Neural crest cell (in vitro differentiated cells): ENCODE measurements at places on chromosomes 2 and 18.
A peak's percentile ranks its signal among the peaks of the same experiment; 100 is the strongest.

- DNase-seq: peak; percentile 61
Measured at GRCh38 chr2:231297108-231297908, 98.2 kb upstream of the B3GNT7 start.

DNA sequence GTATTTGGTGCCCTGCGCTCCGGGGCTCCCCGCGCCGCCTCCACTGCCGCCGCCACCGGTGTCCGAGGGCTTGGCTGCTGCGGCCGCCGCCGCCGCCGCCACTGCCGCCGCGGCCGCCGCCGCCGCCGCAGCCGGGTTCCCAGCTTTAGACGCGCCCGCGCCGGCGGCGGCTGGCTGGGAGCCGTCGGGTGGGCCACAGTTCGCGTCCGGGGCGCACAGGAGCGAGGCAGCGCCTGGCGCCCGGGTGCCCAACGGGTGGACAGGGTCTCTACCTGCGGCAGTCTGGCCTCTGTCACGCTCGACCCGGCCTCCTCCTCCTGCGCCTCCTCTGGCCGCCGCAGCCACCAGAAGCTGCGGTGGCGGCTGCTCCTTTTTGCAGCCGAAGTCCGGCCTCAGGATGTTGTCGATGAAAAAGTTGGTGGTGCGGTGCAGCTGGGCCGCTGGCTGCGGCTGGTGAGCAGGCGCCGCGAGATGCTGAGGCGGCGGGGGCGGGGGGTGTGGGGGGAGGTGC, 951 bp downstream of the EN1 start:
- DNase-seq: no peak

GRCh38 chr18:9290156-9290555, 44.4 kb upstream of the TWSG1 start:
- DNase-seq: no peak

DNA sequence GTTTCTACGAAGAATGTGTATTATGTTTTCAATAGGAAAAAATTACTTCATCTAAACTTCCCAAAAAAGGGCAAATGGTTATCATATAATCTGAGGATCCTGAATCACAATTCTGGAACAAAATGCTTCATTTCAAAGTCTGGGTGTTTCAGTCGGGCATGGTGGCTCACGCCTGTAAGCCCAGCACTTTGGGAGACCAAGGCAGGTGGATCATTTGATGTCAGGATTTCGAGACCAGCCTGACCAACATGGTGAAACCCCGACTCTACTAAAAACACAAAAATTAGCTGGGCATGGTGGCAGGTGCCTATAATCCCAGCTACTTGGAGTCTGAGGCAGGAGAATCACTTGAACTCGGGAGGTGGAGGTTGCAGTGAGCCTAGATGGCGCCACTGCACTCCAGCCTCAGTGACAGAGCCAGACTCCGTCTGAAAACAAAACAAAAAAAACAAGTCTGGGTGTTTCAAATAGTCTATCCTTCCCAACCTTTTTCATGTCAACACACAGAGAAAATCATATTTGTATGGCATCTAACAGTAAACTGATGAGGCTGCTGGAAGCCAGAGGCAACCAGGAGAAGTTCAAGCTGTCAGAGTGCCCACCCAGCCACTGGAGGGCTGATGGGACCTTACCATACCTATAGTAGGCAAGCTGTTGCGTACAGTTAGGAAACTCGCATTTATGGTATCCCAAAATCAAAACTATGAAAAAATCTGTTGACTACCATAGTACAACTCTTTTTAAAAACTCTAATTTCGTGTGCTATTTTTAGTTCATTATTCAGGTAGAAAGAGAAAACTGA, 14.6 kb downstream of the NBAS start:
- no peak for DNase-seq

- DNase-seq: no peak
Measured at GRCh38 chr18:59718108-59718463, 20.9 kb upstream of the CCBE1 start.

GRCh38 chr18:1599196-1599595, 694.5 kb downstream of the ADCYAP1 start:
- no peak for DNase-seq

GRCh38 chr2:28589746-28590463, 94.0 kb downstream of the PLB1 start:
- no peak for DNase-seq

GRCh38 chr2:36361396-36361795, 5.8 kb downstream of the CRIM1 start:
- DNase-seq: no peak

GRCh38 chr2:129711816-129712675, 267.4 kb upstream of the RAB6C start:
- DNase-seq: no peak
